ENCODE measurements at places on chromosomes 3 and 15. TPM values are rescaled to one million over a fixed set of nuclear protein-coding genes. Genes with fewer than 3 reads are reported as not detected.

Gene MCTP2
- total RNA-seq: 41.8 TPM

- no peak for DNase-seq
These were observed 57.0 kb upstream of the COL6A6 start for GRCh38 chr3:130459944-130460343.

DNA sequence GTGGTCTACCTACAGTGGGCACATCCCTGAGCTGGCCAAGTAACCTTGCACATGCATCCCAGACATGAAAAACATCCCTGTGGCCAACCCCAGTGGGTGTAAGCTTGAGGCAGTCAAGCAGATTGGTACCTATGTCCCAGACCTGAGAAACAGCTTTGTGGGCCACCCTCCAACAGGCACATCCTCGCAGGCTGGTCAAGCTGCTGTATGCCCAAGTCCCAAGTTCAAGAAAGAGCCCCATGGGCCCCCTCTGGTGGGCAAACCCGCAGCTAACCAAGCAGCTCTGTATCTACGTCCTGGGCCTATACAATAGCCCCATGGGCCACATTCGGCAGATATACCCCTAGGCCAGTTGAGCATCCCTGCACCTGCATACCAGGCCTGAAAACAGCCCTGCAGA is 186.3 kb upstream of the GPR149 start:
- DNase-seq: no peak

DNA sequence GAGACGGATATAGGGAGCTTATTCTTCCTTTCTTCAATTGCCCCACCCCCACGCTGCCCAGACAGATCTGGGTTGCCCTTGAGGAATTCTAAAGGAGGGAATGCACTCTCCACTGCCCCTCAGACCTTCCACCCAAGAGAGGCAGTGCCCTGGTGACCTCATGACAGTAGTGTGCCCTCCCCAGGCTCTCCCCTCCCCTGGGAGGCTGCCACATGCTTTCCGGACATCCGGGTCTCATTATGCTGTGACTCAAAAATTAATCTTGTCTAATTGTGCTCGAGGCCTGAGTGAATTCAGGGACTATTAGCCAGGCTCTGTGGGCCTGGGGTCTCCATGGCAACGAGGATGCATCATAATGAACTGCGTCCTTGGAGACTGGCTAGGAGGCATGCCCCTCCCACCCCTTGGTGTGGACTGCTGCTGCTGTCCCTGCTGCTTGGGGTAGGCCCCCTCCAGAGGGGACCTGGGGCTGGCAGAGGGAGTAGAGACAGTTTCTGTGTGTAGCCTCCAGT is 20.8 kb downstream of the CORO2B start:
- DNase-seq: no peak

Gene TNFAIP8L3
- total RNA-seq: 30.0 TPM

GRCh38 chr3:27533718-27534573 is 49.8 kb upstream of the SLC4A7 start:
- no peak for DNase-seq

DNA sequence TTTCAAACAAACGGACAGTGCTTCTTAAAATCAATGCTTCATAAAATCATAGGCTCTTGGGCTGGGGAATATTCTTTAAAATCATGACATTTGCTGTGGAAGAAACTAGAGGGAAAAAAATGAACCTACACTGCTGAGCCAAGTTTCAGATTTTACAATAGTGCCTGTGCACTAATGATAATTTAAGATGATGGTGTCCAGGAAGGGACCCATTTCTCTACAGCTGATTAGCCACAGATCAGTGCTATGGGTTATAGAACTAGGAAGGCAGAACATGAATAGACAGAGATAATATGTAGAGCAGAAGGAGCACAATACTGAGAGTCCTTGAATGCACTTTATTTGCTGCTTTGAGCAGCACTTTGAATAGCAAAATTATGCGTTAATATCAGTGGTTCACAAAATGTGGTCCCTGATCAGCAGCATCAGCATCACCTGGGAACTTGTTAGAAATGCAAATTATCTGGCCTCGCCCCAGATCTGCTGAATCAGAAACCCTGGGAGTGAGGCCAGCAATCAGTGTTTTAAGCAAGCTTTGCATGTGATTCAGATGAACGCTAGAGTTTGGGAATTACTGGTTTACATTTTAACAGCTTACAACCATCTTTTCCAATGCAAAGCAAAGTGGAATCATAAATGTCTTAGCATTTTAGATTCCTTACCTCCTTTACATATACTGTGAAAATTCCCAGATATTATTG is 135.8 kb upstream of the ANKRD28 start:
- DNase-seq: no peak

- no peak for DNase-seq
These were observed 2.3 kb downstream of the SERP1 start for GRCh38 chr3:150544041-150544440.
